Smooth muscle cell of trachea (primary cell): ENCODE measurements at places on chromosomes 1 and 21. TPM values are rescaled to one million over a fixed set of nuclear protein-coding genes. Genes with fewer than 3 reads are reported as not detected.

Gene BARHL2
- not detected in 2 replicates for total RNA-seq

Gene HNRNPCL4
- total RNA-seq, result not detected in 2 replicates

Gene USP24
- 52.4 and 63.3 TPM in 2 replicates for total RNA-seq

Gene AMY1A
- not detected in 2 replicates for total RNA-seq

Gene CEP170
- 81.4 and 113 TPM in 2 replicates for total RNA-seq

Gene DNAJC8
- 54.3 and 92.9 TPM in 2 replicates for total RNA-seq

Gene PCSK9
- total RNA-seq, result 0.50 and 0.87 TPM in 2 replicates

Gene S100A1
- 0.17 TPM in 1 of 2 replicates, not detected in the other for total RNA-seq

Gene RRP1
- 15.1 and 19.5 TPM in 2 replicates for total RNA-seq

Gene ICOSLG
- under 0.01 and 0.17 TPM in 2 replicates for total RNA-seq

Gene GATAD2B
- 4.6 and 6.7 TPM in 2 replicates for total RNA-seq

Gene TCHH
- under 0.01 TPM in 1 of 2 replicates, not detected in the other for total RNA-seq

Gene TTC39A
- 1.5 and 3.1 TPM in 2 replicates for total RNA-seq

Gene SLAMF7
- not detected in 2 replicates for total RNA-seq

Gene TAF13
- total RNA-seq, result 73.9 and 75.4 TPM in 2 replicates

Gene ZRANB2
- 33.7 and 51.6 TPM in 2 replicates for total RNA-seq

Gene FCRL2
- not detected in 2 replicates for total RNA-seq

Gene ADAMTS5
- 8.3 and 9.3 TPM in 2 replicates for total RNA-seq

Gene FAM43B
- 0.33 TPM in 1 of 2 replicates, not detected in the other for total RNA-seq

Gene LCA5L
- total RNA-seq, result 0.66 and 0.87 TPM in 2 replicates

Gene SPRR4
- not detected in 2 replicates for total RNA-seq

Gene SLC19A2
- total RNA-seq, result 8.0 and 8.9 TPM in 2 replicates

Gene HRNR
- total RNA-seq, result not detected in 2 replicates
